ENCODE measurements at places on chromosomes 12 and 14.

DNA sequence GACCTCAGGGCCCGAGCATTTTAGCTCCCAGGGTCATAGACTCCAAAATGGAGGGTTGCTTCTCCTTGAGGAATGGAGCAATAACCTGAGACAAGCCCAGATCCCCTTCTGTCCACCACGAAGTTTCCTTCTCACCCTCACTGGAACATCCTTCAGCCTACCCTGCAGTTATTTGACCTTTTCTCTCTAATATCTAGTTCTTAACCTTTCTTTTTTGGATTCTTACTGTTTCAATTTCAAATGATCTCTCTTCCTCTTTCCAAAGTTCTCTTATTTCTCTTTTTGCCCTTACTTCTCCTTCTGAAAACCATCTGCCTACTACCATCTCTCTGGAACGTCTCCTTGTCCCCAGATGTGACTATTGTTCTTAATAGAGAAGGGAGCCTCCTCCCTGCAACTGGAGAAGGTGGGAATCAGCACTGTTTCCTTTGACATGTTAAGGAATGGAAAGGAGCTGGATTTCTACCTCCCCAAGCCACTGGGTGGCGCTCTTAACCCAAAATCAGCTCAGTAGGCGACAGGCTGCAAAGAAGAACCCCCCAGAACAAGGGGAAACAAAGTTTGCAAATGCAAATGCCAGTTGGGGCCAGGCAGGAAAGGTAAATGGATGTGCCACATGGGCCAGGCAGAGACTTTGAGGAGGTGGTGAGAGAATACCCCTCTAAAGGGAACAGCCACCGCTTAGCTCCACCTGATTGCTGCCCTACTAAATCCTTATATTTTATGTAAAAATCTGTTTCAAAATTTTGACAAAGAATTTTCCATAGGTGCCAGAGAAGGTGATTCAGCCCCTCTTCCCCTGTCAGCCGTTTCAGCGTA, 22.4 kb upstream of the PDE1B start:
- DNase-seq: no peak

GRCh38 chr12:62166525-62166924, 93.7 kb upstream of the USP15 start:
- no peak for DNase-seq

DNA sequence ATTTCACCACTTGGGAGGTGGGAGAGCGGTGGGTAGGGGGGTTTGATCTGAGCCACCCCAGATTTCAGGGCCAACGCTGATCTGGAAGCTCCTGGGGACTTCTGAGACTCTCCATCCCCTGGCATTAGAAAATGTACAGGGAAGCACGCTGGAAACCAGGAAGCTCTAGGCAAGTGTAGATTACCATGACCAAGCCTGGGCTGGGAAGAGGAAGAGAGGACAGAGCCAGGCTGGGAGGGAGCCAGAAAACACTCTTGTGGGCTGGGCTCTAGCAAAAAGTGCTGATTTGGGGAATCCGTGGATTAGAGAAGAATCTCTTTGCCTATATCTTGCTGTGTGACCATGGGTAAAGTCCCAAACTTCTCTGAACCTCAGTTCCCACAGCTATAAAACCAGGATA, 236.7 kb downstream of the BCL11B start:
- no peak for DNase-seq

GRCh38 chr14:90551733-90552464, 155.1 kb downstream of the CALM1 start:
- no peak for DNase-seq

DNA sequence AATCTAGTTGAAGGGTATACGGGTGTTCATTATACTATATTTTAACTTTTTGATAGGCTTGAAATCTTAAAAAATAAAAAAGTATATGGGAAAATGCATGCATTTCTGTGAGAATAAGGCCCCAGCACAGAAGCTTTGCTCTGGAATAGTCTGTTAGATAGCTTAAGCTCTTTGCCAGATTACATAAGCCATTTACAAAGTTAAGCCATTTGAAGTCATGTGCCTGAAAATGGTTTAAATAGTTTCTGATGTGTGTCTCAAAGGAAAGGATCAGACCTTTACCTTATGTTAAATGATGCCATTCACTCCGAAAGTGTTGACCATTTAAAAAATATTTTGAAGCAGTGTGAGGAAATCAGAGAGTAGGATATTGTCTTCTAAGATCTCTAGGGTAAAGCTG, 51.3 kb downstream of the WASHC4 start:
- no peak for DNase-seq

- no peak for DNase-seq
Observed at GRCh38 chr12:57825451-57825850, 6.9 kb upstream of the AVIL start.

DNA sequence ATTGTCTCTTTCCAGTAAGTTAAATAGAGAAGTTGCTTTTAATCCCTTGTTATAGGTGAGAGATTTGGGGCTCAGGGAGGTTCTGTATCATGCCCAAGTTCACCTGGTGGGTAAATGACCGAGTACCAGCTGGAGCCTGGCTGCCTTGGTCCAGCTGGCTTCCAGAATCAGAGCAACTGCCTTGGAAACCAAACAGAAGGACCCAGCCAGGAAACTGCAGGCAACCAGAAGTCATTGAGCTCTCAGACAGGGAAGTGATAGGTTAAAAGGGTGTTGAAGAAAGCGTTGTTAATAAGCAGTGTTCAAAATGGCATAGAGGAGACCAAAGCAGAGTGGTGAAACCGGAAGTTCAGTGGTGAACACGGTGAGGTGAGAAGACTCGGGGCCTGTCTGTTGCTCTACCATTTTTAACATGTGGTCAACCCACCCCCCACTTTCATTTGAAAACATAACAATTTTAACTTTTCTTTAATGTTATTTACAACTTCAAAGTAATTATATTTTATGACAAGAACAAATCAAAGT, 54.9 kb downstream of the PLEKHG7 start:
- DNase-seq: no peak

- DNase-seq: no peak
Observed at GRCh38 chr12:92481066-92481465, 221.7 kb upstream of the PLEKHG7 start.

- no peak for DNase-seq
Observed at GRCh38 chr14:82410064-82410463, 876.4 kb upstream of the SEL1L start.

DNA sequence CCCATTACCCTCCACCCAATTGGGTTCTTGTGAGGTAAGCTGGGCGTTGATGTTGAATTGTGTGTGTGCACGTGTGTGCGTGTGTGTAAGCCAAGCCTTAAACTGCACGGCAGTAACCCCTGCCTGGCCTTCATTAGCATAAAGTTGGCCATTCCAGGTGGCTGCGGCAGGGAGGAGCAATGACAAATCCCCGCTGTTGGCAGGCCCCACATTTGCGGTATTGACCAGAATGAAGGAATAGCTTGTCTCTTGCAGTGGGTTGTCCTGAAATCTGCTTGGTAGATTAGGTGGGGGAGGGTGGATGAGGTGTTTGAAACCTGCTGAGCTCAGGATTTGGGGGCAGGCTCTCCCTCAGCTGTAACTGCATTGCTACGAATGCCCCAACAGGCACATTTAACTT, 7.3 kb downstream of the VSX2 start:
- no peak for DNase-seq

GRCh38 chr14:23125933-23126524, 7.0 kb upstream of the CEBPE start:
- DNase-seq: no peak
